Thymus (tissue), 14 donors: ENCODE measurements at places on chromosomes 13 and 19. TPM values are rescaled to one million over a fixed set of nuclear protein-coding genes. Genes with fewer than 3 reads are reported as not detected.
A peak's percentile ranks its signal among the peaks of the same experiment; 100 is the strongest.

DNA sequence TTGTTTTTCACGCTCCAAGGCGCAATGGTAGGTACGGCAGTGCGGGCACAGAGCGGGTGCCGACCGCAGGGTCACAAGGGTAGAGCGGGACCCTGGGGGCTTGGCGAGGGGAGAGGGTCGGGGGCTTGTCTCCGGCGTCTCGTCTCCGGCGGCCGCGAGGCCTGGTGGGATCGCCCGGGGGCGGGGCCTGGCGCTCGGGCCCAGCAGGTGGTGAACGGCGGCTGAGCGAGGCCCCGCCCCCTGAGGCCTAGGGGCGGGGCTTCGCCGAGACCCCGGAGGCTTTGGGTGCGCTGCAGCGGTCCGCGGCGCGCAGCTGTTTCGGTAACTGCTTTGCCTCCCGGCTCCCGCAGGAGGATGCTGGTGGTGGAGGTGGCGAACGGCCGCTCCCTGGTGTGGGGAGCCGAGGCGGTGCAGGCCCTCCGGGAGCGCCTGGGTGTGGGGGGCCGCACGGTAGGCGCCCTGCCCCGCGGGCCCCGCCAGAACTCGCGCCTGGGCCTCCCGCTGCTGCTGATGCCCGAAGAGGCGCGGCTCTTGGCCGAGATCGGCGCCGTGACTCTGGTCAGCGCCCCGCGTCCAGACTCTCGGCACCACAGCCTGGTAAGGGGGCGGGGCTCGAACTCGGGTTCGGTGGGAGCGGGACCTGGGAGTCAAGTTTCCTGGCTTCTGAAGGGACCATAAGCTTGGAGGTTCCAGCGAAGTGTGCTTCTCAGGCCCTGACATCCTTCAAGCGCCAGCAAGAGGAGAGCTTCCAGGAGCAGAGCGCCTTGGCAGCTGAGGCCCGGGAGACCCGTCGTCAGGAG, at the start of gene TSEN34:
TSS of gene TSEN34 (plus strand) at position 298 of the 800 bp plus-strand sequence. CDS start at position 355, 57 bp downstream.
- peak within 1 kb of the TSS; percentile 78 for H3K4me3 ChIP-seq
- peak within 1 kb of the TSS; percentile 99 for H3K27ac ChIP-seq
- peaks cover 24% of the 10 kb centered on the region for H3K36me3 ChIP-seq
- DNase-seq = peak; percentile 94
- H3K4me1 ChIP-seq = peaks cover 19% of the 10 kb centered on the region

- no peak for DNase-seq
- no peaks in the 10 kb centered on the region for H3K4me1 ChIP-seq
- H3K27ac ChIP-seq = no peak overlapping the region
- no peaks in the 10 kb centered on the region for H3K27me3 ChIP-seq
- H3K4me3 ChIP-seq = no peak overlapping the region
- H3K36me3 ChIP-seq = no peaks in the 10 kb centered on the region
Measured at GRCh38 chr13:112469071-112469745, 93.1 kb downstream of the SPACA7 start.

CGB5 gene
- 0.98 TPM for polyA plus RNA-seq

- H3K36me3 ChIP-seq = no peaks in the 10 kb centered on the region
- no peak overlapping the region for H3K27ac ChIP-seq
- H3K27me3 ChIP-seq = peaks cover 62% of the 10 kb centered on the region
Measured at GRCh38 chr19:45645068-45645630, 6.0 kb upstream of the EML2 start.

DNA sequence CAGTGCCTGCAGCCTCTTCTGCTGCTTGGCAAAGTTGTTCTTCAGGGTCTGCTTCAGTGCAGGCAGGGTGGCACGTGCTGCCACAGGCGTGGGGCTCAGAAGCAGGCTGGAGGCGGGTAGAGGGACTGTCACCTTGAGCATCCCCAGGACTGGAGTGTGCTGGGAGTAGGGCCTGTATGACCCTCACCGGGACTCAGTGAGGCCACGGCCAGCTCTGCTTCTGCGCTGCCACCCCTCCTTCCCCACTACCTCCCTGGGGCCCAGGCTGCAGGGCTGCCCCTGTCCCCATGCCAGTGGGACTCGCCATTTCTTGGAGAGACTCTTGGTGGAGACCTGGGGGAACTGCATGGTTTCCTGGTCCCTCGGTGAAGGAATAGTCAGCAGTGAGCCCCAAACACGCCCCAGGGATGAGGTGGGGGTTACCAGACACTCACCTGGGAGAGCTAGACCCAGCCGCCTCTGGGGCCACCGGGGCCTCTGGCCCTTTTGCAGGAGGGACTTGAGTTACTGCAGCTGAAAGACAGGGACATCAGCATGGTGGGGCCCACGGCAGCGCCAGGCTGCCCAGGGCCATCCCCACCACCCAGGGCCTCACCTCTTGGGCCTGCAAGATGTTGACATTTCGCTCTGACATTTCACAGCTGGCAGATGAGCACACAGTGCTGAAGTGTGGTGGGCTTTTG, 29.9 kb downstream of the TUBA3C start:
- no peaks in the 10 kb centered on the region for H3K27me3 ChIP-seq
- no peak overlapping the region for H3K4me3 ChIP-seq
- H3K4me1 ChIP-seq = no peaks in the 10 kb centered on the region

DNA sequence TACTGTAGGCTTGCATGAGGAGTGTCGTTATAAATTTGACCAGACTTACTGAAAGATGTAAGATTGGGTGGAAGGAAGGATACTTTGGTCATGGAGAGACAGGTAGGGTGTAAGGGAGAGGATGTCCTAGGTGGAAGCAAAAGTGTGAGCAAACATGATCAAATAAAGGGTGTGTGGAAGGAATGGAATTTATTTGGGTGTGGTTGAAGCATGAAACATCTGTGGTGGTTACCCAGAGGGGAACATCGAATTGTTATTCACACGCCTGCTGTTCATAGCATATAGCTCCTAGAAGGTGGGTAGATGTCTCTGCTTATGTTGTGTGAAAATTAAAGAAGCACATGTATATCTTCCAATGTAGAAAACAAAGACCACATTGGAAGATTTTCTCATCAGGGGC, 157.7 kb downstream of the ATP8A2 start:
- H3K4me3 ChIP-seq = no peak overlapping the region
- H3K27me3 ChIP-seq = no peaks in the 10 kb centered on the region
- H3K36me3 ChIP-seq = no peaks in the 10 kb centered on the region

AMH gene
- polyA plus RNA-seq = 2.2 TPM

SHC2 gene
- polyA plus RNA-seq = 5.2 TPM

- peaks cover 7% of the 10 kb centered on the region for H3K4me1 ChIP-seq
- no peak for DNase-seq
- no peak overlapping the region for H3K27ac ChIP-seq
- H3K36me3 ChIP-seq = no peaks in the 10 kb centered on the region
- no peak overlapping the region for H3K4me3 ChIP-seq
- no peaks in the 10 kb centered on the region for H3K27me3 ChIP-seq
Measured at GRCh38 chr13:40438022-40438680, 228.3 kb downstream of the FOXO1 start.

DNA sequence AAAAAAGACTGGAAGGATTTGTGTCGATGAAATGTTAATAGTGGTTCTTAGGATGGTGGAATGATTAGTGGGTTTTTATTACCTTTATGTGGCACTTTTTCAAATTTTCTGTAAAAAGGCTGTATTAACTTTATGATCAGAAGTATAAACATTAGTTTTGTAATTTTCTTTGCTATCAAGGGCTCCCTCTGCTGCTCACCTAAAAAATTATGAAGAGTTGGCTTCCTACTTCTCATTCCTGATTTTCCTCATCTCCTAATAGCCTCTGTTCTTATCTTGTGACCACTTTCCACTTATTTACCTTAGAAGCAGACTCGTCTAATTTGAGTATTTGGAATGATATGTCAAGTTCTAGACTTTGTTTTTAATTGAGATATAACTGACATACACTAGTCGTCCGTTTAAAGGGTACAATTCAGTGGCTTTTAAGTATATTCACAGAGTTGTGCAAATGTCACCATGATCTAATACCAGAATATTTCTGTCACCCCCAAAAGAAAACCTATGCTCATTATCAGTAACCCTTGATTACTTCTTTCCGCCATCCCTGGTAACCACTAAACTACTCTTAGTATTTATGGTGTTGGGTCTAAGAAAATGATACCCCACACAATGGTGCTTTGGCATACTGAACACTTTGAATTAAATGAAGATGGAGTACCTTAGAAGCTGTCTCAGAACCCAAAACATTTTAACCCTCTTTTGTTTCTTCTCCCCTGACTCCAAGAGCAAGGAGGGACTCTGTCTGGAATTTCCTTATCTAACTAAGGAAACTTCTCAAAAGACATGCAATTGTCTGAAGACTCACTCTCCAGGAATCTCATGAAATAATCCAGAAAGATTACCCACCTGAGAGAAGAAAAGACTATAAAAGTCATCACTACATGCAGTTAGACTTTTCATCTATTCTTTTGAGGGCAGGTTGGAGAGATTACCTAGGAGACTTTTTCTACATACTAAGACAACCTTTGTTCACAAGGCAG, 311.3 kb downstream of the DLEU7 start:
- DNase-seq = no peak
- no peak overlapping the region for H3K27ac ChIP-seq
- H3K4me3 ChIP-seq = no peak overlapping the region
- no peaks in the 10 kb centered on the region for H3K27me3 ChIP-seq
- H3K36me3 ChIP-seq = no peaks in the 10 kb centered on the region

DACH1 gene
- polyA plus RNA-seq = 2.7 TPM

- no peaks in the 10 kb centered on the region for H3K36me3 ChIP-seq
- H3K4me1 ChIP-seq = no peaks in the 10 kb centered on the region
- H3K27me3 ChIP-seq = no peaks in the 10 kb centered on the region
Measured at GRCh38 chr13:99686157-99686572, 184.9 kb downstream of the TM9SF2 start.

DNA sequence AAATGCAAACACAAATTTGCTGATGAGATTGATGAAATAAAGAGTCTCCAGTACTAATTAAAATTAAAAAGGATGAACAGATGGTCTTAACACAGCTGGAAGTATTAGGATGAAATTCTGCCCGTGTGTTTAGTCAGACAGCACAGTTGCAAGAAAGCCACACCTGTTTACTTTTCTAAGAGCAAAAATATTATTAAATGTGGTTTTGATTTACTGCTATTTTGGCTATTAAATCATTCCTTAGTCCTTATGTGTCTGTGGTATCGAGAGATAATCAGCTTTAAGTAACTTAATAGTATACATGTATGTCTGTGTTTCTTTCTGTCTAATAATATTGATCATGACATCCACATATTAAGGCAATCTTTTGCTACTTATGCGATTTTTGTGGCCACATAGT, 494.9 kb downstream of the GPC6 start:
- H3K27ac ChIP-seq = no peak overlapping the region
- DNase-seq = no peak
- no peaks in the 10 kb centered on the region for H3K27me3 ChIP-seq
- H3K36me3 ChIP-seq = no peaks in the 10 kb centered on the region
- no peak overlapping the region for H3K4me3 ChIP-seq
- no peaks in the 10 kb centered on the region for H3K4me1 ChIP-seq

GRCh38 chr13:113588394-113589111, 4.0 kb downstream of the TFDP1 start:
- no peak for DNase-seq
- H3K27me3 ChIP-seq = no peaks in the 10 kb centered on the region
- H3K27ac ChIP-seq = no peak overlapping the region
- H3K4me1 ChIP-seq = peaks cover 16% of the 10 kb centered on the region
- H3K36me3 ChIP-seq = peaks cover 47% of the 10 kb centered on the region

GRCh38 chr13:86108334-86108733, 309.1 kb upstream of the SLITRK6 start:
- no peaks in the 10 kb centered on the region for H3K27me3 ChIP-seq
- DNase-seq = no peak
- no peak overlapping the region for H3K27ac ChIP-seq
- no peaks in the 10 kb centered on the region for H3K4me1 ChIP-seq
- no peaks in the 10 kb centered on the region for H3K36me3 ChIP-seq

DNA sequence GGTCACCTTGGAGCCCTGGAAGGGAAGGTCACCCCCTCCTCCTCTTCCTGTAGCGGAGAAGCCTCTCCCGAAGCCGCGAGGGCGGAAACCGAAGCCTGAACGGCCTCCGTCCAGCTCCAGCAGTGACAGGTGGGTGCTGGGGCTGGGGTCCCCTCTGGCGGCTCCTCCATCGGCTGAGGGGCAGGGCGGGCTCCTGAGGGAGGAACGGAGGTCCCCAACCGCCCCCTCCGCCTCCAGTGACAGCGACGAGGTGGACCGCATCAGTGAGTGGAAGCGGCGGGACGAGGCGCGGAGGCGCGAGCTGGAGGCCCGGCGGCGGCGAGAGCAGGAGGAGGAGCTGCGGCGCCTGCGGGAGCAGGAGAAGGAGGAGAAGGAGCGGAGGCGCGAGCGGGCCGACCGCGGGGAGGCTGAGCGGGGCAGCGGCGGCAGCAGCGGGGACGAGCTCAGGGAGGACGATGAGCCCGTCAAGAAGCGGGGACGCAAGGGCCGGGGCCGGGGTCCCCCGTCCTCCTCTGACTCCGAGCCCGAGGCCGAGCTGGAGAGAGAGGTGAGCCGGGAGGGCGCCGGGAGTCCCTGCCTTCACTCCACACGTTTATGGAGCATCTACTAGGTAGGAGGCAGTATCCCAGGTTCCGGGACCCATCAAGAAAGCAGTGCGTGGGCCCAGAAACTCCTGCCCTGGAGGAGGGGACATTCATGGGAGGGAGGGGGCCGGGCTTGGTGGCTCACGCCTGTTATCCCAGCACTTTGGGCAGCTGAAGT, 22.0 kb downstream of the HDGFL2 start:
- H3K27ac ChIP-seq = no peak overlapping the region
- peaks cover 87% of the 10 kb centered on the region for H3K36me3 ChIP-seq
- no peaks in the 10 kb centered on the region for H3K4me1 ChIP-seq

DNA sequence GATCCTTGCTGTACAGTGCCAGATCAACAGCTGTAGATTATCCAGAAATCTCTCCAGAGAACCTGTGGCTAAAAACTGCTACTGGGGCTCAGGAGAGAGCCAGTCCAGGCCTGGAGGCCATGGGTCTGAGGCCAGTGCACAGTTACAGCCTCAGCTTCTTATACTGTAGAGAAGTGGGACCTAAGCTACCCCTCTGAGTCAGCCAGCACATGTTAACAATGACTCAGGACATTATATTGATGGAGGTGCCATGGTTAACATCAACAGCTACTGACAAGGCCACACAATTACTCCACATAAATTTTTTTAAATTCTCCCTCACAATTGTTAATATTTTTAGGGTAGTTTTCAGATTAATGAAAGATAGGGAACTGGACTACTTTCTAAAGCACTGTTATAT, 138.5 kb downstream of the RBM26 start:
- no peak overlapping the region for H3K4me3 ChIP-seq
- DNase-seq = no peak
- H3K27me3 ChIP-seq = no peaks in the 10 kb centered on the region
- H3K36me3 ChIP-seq = no peaks in the 10 kb centered on the region
- no peaks in the 10 kb centered on the region for H3K4me1 ChIP-seq

- no peak overlapping the region for H3K4me3 ChIP-seq
- peaks cover 6% of the 10 kb centered on the region for H3K27me3 ChIP-seq
- H3K27ac ChIP-seq = no peak overlapping the region
- DNase-seq = peak; percentile 13
- H3K36me3 ChIP-seq = no peaks in the 10 kb centered on the region
- no peaks in the 10 kb centered on the region for H3K4me1 ChIP-seq
Measured at GRCh38 chr13:111429064-111429558, 108.7 kb downstream of the TEX29 start.
